ENCODE measurements at places on chromosomes 5 and 9.

GRCh38 chr9:3520564-3520963, 5.2 kb downstream of the RFX3 start:
- DNase-seq: no peak

DNA sequence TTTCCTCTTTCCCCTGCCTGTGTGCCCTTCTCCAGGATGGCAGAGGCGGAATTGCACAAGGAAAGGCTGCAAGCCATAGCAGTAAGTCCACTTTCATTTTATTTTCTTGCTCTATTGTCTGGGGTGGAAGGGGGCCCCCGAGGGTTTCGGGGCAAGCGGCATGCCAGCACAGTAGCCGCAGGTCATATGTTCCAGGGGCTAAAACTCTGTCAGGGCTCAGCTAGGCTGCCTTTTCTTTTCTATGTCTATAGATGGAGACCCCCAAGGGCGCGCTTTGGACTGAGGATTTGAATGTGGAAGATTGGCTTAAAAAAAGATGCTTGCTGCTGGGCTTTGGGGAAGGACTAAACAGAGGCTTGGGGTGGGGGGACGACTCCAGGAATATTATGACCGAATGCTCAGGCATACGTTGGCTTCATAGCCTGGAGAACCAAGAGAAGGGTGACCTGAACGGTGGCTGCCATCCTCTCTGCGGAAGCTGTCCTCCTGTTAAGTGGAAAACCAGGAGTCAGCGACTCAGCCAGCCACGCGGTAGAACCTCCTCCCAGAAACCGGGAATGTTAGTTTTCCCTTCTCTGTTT, 545 bp downstream of the PALM2AKAP2 start:
- no peak for DNase-seq

DNA sequence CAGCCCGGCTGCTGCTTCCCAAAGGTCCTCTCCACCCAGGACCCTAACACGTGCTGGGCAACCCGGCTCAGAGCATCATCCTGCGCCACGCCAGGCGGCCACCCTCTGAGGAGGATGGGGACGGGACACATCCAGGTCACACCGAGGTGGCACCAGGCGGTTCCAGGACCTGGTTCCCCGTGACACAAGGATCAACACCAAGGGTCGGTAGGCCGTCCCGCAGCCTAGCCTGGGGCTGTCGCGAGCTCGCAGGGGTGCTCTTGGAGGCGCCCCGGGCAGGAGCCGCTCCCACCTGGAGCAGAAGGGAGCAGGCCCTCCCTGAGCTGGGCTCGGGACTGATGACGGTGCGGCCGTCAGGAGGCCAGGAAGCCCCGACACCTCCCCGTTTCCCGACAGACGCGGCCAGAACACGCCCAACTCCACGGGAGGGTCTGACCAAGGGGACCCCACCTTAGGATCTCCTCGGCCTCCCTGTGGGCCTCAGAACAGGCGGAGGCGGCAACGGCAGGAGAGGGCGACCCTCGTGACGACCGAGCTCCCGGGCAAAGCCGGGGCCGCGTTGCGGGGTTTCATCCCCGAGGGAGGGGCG, 6.3 kb downstream of the EXD3 start:
- DNase-seq: no peak

- DNase-seq: no peak
Observed at GRCh38 chr9:98765256-98765655, 31.1 kb downstream of the ANKS6 start.

GRCh38 chr5:134418958-134419357, 7.3 kb upstream of the CDKN2AIPNL start:
- DNase-seq: no peak

DNA sequence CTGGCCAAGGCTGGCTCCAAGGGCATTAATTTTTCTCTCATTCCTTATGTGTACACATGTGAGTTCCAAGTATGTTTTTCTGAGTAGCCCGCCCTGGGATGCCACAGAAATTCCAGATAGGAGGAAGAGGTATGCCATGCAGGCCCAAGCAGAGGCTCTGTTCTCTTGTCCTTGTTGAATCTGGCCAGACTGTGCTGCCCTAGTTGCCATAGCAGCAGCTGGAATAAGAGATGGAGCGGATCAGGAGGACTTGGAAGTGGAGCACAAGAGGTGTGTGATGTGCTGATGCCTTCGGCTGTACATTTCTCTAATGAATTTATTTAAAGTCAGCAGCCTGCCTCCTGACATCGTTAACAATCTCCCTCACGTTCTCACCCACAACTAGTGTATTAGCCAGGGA, 235.6 kb upstream of the RPS23 start:
- no peak for DNase-seq

DNA sequence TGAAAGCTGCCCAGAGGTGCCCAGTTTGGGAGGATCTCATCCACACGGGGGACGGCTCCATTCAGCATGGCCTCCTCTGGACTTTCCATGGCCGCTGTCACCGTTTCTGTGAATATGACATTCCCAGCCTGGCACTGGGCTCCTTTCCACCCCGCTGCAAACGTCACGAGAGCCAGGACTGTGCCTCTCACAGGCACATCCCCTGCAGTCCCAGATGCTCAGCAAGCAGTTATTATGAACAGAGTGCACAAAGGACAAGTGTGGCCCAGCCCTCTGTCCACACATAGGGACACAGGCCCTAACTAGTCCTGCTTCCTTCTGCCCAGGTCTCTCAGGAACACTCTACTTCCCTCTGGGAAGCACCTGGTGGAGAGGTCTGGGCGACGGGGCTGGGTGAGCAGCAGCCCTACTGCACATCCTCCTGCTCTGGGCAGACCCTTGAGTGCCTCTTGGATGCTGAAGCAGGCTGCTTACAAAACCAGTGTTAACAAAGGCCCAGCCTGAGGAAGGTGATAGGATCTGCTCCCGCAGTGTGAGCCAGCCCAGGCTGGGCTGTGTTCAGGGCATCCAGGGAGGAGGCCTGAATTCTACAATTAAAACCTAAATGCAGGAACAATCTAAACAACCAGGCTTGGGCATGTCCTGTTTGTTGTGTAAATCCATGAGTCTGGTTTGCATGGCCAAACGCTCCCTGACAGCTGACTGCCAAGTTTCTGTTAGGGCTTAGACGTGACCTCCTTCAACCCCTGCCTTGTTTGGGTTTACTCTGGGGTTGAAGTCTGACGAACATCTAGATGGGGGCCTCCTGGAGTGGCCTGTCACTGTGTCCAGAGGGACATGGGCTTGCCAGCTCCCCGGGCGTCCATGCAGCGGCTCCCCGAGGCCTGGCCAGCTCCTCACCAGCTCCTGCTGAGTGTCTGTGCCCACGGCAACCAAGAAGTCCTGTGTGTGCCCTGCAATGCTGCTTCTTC, 269.8 kb downstream of the GADD45G start:
- DNase-seq: no peak

DNA sequence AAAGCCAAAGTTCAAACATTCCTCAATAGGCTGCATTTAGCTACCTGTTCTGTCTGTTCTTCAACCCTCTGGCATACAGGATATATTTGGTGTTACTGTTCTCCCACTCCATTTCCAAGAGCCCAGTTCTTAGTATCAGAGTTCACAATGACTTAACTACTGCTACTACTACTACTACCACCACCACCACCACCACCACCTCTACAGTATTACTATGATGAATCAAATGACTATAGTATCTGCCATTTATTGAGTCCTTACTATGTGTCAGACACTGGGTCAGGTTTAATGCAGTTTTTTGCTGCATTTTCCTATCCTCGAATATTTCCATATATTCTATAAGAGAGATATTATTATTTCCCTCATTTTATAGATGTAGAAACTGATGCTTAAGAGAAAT, 937 bp upstream of the CD180 start:
- DNase-seq: no peak
